ENCODE measurements at places on chromosomes 3 and 15.

DNA sequence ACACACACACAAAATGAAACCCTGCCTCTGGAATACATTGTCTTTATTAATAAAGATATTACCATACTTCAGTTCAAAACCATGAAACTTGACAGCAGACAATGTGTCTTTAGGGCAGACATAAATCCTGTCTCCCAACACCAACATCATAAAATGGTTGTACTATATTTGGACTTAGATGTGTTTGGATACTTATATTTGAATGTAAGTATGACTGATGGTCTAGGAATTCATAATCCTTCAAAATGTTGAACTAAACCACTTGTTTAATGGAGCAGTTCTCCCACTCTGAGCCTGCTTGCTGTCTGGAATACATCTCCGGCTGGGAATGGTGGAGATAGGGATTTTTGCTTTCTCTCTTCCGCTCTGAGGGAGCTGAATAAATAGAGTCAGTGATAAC, 10.6 kb downstream of the FBN1 start:
- DNase-seq = no peak

- DNase-seq = peak; percentile 92
Measured at GRCh38 chr3:129314386-129315222, 35.9 kb downstream of the HMCES start.

- no peak for DNase-seq
Measured at GRCh38 chr3:185342459-185343174, 20.3 kb upstream of the MAP3K13 start.

DNA sequence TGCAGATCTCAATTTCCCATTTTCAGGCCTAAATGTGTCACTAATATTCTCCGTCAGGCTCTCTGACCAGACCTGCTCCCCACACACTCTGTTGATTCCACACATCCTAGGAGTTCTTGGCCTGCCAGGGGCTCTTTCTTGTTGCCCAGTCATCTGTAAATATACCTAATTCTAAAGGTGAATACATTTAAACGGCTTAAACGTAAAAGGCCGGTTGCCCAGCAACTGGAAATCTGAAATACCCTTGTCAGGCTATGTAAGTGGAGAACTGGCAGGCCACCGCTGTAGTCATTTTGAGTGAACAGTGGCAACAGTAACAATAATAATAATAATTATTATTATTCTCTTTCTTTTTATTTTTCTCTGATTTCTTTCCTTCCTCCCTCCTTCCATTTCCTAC, 302.7 kb downstream of the AGBL1 start:
- no peak for DNase-seq

GRCh38 chr3:145286937-145287336, 874.0 kb downstream of the PLOD2 start:
- no peak for DNase-seq

GRCh38 chr3:164477403-164477802, 600.9 kb downstream of the SI start:
- DNase-seq = no peak

- no peak for DNase-seq
Measured at GRCh38 chr3:143301031-143301901, 181.7 kb downstream of the CHST2 start.

GRCh38 chr3:4061195-4061594, 242.0 kb upstream of the SETMAR start:
- DNase-seq = no peak

- DNase-seq = no peak
Measured at GRCh38 chr3:125398952-125399351, 23.8 kb upstream of the ZNF148 start.

DNA sequence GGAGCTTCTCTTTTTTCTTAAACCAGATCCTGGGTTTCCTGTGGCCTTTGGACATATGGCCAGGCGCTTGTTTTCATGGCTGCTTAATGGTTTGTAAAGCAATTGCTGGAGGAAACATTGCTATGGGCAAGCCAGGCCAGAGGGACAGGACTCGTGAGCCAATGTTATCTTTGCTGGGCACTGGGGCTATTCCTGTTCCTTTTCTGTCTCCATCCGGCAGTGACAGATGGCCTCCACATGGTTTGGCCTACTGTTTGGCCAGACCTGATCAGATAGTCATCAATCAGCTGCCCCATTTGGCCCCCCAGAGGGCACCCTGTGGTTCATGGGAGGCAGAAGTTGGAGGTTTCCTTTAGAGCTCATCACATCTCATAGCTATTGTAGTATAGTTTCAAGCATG, 326.1 kb upstream of the ROPN1 start:
- DNase-seq = peak; percentile 77

DNA sequence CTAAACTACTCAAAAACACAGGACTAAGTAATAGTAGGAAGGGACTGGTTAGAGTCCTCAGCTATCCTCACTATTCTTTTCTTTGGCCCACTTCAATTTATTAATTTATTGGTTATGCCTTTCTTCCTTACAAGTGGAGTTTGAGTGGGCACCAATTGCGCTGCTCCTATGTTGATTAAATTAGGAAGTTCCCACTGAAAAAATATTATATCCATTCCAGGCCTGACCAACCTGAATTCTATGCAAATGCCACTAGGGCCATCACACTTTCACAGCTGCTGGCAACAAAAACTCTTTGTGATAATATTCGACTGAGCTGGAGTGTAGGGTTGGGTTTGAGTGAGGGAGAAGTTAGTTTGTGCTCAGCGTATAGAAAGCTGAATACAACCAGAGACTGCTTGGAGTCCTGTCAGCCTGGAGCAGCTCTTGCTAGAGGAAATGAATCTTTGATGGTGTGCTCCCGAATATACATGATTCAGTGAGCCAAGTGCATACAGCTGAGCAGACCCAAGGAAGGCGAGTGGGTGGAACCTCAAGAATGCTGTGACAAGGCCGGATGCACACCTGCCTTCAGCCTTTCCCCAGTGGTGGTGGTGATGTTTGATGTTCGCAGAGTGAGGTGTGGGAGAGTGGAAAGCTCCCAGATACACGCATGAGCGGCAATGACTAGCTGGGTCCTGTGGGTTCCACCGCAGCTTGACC, 1.5 kb downstream of the ARHGEF3 start:
- DNase-seq = no peak

GRCh38 chr3:126083511-126083912, 412 bp downstream of the SLC41A3 start:
- DNase-seq = peak; percentile 70

Measured in NCI-H446 (cell line).